Ascending aorta (tissue), 2 donors: ENCODE measurements at places on chromosomes 12 and 14.

DNA sequence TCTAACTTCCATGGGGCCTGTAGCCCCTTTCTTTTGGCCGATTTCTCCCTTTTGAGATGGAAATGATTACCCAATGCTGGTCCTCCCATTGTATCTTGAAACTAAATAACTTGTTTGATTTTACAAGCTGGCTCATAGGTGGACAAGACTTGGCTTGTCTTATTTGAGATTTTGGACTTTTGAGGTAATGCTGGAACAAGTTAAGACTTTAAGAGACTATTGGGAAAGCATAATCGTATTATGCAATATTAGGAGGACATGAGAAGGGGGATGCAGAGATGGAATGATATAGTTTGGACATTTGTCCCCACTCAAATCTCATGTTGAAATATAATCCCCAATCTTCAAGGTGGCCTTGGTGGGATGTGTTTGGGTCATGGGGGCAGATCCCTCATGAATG, 49.2 kb upstream of the LYZ start:
- DNase-seq = no peak

DNA sequence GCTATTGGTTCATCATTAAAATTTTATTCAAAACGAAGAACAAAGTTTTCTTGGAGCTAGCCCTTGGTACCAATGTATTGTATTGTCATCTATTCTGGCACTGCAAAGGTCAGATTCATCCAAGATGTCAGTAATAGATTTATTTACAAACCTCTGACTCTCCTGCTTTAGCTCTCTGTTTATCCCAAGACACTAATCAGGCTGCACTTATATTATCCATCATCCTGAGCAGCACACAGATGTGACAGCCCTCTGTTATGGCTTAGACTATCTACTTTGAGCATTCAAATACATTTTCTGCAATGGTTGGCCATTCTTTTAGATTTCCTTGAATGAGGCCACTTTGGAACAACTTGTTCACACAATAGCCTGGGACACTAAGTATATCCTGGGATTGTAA, 5.0 kb upstream of the PTPRR start:
- no peak for DNase-seq

- no peak for DNase-seq
These were observed 278.3 kb downstream of the NRXN3 start for GRCh38 chr14:78448164-78449094.

GRCh38 chr14:22824711-22825359, 4.9 kb upstream of the MRPL52 start:
- DNase-seq = no peak

- DNase-seq = no peak
These were observed 23.2 kb downstream of the MAPK1IP1L start for GRCh38 chr14:55074662-55075061.
